ENCODE measurements at places on chromosomes 7 and 10.

DNA sequence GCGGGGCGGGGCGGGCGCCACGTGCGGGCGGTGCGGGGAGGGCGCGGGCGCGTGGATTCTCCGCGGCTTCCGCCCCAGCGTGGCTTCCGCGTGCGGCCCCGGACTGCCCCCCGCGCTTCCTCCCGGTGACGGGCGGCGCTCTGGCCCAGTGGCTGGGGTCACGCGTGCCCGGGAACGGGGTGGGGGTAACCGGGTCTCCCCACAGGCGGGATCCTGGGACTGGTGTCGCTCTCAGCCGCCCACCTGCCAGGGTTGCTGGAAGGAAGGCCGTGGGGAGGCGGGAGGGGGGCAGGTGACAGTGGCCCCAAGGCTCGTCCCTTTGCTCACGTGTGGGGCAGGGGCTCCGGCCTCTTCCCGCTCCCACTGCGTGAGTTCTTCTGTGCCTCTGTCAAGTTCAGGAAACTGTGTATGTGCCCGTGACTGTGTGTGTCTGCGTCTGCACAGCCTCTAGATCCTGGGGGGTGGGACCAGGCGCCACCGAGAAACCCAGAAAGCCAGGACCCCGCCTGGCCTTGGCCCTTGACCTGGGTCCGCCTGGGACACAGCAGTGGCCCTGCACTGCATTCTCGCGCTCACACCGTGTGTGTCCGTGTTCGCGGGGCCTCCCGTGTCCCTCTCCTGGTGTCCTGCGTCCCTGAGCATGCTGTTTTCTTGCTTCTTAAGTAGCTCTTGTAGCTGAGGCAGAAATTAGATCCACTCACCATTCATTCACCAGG, 919 bp downstream of the MAFK start:
- peak; percentile 44 for DNase-seq

DNA sequence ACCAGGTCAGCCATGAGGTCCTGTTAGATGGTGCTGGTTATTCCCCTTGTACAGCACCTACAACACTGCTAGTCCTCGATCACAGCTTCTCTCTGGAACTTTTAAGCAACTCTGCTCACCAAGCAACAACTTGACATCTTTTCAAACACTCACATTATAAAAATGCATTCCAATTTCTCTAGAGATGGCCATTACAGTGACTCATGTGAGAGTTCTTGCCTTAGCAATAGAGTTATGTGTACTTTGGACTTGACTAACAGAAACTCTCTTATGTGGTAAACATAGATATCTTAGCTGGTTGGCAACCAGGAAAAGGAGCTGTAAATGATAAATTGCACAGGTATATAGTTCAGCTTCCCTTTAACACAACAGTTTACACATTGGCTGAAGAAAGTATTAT, 122.2 kb downstream of the PDE1C start:
- no peak for DNase-seq

- no peak for DNase-seq
Observed at GRCh38 chr10:119112056-119112455, 8.1 kb downstream of the DENND10 start.

DNA sequence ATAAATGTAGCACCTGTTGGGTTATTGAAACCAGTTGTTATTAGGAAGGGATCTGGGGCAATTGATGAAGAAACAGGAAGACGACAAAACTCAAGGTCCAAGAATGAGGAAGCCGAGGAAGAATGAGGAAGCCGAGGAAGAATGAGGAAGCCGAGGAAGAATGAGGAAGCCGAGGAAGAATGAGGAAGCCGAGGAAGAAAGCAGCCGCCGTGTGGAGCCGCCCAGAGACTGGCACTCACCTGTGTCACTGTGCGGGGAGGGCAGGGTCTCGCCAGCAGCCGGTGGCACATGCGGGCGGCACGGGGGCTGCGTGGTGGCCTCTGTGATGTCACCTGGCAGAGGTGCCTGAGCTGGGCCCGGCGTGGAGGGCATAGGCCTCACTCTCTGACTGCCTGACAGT, 71.1 kb upstream of the CFAP46 start:
- DNase-seq = peak; percentile 75

GRCh38 chr7:69411466-69411865, 186.8 kb upstream of the AUTS2 start:
- DNase-seq = no peak

DNA sequence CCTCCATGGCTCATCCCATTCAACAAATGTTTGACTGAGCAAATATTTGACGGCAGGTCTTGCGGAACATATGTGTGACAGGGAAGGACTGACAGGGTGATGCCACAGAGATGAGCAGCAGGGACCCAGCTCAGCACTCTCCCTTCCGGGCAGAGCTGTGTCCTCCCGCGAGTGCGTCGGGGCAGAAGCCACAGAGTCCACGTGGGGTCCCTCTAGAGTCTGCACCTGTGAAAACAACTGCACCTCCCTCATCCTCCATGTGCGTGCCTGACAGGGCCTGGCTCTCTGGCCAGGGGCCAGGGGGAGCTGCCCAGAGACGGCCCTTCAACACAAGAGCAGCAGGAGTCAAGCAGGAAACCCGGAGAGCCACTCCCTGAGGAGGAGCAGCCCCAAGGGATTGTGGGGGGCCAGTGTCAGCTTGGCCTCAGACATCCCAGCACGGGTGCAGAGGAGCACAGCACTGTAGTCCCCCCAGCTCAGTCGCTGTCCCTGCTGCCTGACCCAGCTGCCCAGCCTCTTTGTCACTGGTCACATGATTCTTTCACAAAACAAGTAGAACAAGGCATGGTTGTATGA, 83.6 kb upstream of the TMEM72 start:
- no peak for DNase-seq

DNA sequence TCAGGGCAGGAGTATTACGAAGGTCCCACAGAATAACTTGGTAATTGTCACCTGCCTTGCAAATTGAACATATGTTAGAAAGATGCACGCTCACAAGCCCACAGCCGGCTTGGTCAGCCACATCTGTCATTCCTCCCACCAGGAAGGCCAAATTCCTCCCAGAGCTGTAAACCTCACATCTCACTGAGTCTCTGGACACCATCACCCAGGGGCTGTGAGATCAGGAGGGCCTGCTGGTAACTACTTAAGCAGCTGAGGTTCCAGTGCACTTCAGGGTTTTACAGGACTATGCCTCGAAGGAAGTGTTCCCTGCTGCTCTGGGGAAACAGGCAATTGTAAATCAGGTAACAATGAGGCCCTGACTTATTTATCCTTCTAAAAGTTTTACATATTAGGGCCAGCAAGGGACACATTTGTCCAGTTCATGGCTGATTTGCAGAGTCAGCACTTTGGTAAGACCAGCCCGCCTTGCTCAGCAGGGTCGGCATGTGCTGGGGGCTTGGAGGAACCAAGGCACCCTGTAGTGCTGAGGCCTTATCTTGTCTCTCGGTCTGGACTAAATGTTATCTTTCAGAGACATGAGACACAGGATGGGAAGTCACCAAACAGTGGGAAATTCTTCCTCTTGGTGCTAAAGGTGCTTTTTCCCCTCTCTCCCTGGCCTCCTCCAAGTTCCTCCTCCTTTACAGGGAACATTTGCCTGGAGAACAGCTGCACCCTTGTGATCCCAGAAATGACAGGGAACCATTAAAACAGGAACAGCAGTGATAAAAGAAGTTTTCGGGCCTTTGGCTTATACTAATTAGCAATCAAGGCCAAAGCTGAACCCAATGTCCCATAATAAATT, 34.3 kb downstream of the PYROXD2 start:
- no peak for DNase-seq

DNA sequence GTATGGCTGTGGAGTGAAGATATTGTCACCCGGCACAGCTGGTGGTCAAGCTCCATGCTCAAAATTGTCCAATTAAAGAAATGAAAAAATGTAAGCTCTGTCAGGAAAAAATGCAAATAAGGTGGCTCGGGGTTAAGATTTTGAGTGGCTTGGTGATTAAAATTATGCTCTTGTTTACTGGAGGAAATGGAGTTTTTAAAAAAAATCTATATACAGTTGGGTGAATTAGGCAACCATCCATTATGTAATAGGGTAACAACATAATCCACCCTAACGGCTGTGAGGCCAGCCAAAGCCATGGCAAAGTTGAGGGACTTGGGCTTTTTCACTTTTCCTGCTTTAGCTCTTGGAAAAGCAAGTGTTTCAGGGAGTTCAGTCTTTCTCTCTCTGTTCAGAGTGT, 260.8 kb upstream of the HABP2 start:
- peak; percentile 24 for DNase-seq

GRCh38 chr10:43318976-43319960, 52.2 kb upstream of the FXYD4 start:
- no peak for DNase-seq

- peak; percentile 63 for DNase-seq
Observed at GRCh38 chr7:100655908-100656674, at the start of gene ACTL6B. ACTL6B (minus strand) TSS chr7:100656448; CDS start chr7:100656354, 94 bp downstream.

DNA sequence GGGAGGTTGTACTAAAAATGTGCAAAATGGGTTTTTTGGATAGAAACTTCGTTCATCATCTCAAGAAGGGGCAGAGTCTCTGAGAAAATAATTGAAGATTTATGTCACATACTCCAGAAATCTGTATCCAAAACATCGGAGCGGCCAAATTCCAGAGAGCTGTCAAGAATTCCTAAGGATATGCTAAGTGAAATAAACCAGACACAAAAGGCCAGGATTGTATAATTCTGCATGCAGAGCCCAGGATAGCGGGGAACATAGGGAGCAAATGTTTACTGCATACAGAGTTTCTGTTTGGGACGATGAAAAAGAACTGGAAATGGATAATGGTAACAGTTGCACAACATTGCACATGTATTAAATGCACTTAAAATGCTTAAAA, 224.2 kb upstream of the AUTS2 start:
- DNase-seq = no peak

DNA sequence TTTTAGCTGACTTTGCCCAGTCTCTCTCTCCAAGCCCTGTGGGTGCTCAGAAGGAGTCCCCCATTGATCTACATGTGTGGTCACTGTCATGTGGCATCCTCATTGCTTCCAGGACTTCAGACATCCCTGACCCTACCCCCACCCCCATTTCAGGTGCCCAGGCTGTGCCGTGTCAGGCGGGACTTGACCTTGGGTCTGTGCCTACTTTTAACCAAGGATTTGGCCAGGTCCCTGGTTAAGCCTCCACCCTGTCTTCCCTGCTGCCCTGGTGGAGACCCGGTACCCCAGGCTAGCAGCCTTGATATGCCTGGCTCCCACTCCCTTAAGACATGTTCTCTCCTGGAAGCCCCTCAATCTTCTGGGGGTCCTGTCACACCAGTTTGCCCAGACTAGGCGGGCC, 31.3 kb downstream of the PRF1 start:
- no peak for DNase-seq

- no peak for DNase-seq
Observed at GRCh38 chr10:110641256-110641655, 2.9 kb upstream of the RBM20 start.

- no peak for DNase-seq
Observed at GRCh38 chr10:32340596-32341180, 6.3 kb downstream of the EPC1 start.

DNA sequence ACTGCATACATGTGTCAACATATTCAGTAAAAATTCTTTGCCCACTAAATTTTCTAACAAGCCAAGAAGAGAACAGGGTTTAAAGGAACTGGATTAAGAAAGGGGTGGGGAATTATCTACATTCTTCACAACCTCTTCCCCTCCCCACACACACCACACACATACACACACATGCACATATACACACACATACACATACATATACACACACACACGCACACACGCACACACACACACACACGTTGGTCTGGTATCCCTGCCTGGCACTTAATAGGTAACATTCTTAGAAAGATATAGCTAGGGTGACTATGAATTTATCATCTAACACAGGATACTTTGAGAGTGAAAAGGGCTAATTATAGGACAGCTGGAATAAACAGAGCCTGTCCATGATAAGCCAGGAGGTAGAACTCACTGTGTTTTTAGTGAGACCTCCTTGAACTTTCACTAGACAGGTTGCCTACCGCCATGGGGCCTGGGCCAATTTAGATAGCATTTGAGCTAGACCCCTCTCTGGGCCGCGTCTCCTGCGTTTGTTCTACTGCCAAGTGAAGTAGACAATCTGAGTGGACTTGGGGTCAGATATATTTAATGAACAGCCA, 33.1 kb upstream of the EPC1 start:
- no peak for DNase-seq

- DNase-seq = no peak
Observed at GRCh38 chr7:47647181-47647917, 65.4 kb upstream of the TNS3 start.

GRCh38 chr10:125035588-125036295, 93.8 kb downstream of the ZRANB1 start:
- DNase-seq = no peak

GRCh38 chr10:24383681-24384106, 174.8 kb downstream of the KIAA1217 start:
- DNase-seq = no peak

DNA sequence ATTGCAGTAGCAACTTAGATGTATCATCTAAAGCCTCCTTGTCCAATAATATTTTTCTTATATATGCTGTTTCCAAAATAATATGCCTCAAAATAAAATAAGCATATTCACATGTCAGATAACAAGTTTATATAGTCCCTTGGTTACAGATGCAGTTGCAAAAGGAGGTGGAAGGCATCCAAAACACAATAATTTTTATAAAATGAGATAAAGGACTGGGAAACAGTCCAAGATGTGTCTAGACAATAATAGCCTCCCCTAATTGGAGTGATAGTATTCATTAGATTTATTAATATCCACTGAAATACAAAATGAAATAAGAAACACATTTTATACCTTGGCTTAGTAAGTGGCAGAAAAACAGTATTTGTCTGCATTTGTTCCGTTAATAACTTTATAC, 30.3 kb downstream of the BCAP29 start:
- DNase-seq = no peak

GRCh38 chr7:98282703-98283102, 1.2 kb downstream of the BRI3 start:
- DNase-seq = no peak

DNA sequence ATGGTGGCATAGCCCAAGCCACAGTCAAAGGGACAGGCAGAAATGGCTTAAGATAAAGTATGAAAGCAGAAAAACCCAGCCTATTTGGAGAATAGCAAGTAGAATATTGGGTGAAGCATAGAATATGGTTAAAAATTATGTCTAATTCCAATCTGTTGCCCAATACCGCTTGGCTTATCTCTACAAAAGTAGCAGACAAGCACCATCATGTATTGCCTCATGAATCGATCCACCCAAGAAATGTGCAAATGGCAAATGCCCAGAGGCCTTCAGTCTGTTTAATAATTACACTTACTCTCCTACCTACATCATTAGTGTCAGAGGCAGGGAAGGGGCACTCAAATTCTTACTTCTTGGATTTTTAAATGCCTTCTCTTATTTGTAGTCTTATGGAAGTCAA, 130.9 kb upstream of the ADAM12 start:
- no peak for DNase-seq

DNA sequence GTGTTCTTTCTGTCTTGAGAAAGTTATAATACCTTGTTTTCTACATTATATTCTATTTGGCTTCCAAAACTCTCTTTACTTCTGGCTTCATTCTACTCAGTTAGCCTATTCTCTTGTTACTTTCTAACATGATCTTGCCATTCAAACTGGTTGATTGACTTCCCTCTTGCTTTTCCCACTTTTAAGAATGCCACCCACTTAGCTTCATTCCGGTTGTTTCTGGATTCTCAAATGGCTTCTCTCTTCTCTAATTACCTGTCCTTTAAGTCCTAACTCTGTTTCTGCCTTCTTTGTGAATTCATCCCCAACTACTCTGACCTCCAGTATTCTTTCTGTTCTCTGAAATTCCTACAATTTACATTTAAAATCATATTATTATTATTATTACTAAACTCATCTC, 52.0 kb downstream of the ANKIB1 start:
- DNase-seq = no peak

- DNase-seq = peak; percentile 66
Observed at GRCh38 chr10:6108631-6109443, 20.0 kb downstream of the RBM17 start.
